Memory B cell (primary cell): ENCODE measurements at places on chromosomes 4 and X.

DNA sequence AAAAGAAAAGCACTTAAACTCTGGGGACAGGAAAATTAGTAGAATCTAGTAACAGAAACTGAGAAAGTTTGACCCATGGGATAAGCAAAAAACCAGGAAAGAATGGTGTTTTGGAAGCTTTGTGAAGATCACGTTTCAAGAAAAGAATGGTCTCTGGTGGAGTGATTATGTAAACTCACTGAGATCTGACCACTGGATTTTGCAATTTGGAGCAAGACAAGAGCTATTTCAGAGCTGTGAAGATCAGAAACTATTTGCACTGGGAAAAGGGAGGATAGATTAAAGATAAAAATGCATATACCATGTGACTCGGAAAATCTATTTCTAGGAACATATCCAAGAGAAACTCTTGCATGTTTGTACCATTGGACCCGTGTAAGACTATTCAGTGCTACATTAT is 4.3 kb downstream of the TMPRSS11D start:
- no peak for DNase-seq

DNA sequence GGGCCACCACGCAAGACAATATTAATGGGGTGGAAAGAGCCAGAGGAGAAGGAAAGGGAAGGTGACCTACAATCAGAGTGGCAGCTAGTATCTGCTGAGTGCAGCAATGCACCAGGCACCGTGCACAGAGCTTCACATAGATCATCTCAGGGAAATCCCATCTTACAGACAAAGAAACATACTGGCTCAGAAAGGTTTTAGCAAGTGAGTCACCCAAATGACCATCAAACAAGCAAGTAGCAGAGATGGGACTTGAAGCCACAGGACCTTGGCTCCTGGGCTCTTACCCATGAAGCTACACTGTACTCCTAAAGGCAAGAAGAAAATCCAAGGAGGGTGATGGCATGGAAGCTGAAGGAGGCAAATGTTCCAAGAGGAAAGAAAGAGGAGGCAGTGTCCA is 6.8 kb downstream of the ANXA5 start:
- no peak for DNase-seq

GRCh38 chr4:1462768-1463075 is 56.5 kb upstream of the NKX1-1 start:
- no peak for DNase-seq

DNA sequence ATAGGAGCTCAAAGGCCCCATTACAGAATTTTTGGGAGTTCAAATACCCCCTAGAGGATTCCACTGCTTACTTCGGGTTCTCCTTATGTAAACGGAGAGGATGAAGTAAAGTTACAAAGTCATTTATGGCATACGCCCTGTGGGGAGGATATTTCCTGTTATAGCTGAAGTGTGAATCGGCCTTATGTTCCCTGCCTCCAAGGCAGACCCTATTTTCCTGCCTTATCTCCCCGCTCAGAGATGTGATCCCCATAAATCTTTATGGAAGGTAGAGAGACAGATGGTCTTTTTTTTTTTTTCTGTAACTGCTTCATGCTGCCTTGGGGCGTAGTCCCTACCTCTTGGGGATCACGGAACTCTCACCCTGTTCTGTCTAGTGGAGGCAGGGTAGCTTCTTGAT is 56.0 kb upstream of the DHX15 start:
- DNase-seq = no peak
